ENCODE measurements at places on chromosomes 7 and 10. TPM values are rescaled to one million over a fixed set of nuclear protein-coding genes. Genes with fewer than 3 reads are reported as not detected.

- DNase-seq = no peak
Observed at GRCh38 chr7:107788216-107788615, 14.8 kb downstream of the SLC26A3 start.

Gene HOXA13
- not detected for polyA plus RNA-seq

DNA sequence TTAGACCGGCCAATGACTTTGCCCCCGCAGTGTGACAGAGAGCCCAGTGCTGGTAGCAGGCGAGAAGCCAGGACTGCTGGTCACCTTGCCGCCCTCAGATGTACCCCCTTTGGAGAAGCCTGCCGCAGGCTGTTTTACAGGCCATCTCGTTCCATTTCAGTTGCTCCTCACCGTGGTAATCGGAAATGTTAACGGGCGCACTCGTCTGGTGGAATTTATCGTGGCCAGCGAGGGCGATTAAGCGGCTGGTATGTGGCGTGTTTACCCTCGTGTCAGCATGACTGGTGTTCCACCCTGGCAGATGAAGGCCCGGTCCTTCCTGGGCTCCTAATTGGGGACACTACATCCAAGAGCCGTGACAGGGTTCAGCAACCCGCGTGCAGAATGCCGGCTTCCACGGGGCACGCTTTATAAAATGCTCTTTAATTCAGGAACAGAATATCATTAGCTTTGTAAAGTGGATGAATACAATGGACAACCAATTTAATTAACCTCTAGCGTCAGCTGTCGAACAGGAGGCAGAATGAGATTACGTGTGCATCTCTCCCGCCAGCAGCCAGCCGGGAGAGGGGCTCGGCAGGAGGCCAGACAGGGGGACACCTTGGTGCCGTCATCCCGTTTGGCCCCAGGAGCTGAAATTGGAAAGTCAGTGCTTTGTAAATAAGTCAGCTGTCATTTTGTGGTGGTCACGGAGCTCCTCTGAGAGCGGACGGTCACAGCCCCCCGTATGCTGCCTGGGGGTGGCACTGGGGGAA lies 108.3 kb downstream of the NKX6-2 start:
- DNase-seq = no peak

- DNase-seq = no peak
Observed at GRCh38 chr7:2711895-2712675, 24.1 kb downstream of the AMZ1 start.
